ENCODE measurements at places on chromosomes 12 and 14.
A peak's percentile ranks its signal among the peaks of the same experiment; 100 is the strongest.

GRCh38 chr14:98237939-98238338 is 1034.1 kb downstream of the BCL11B start:
- no peak for DNase-seq

GRCh38 chr12:7601406-7601805 is 64.3 kb downstream of the APOBEC1 start:
- DNase-seq, result no peak

DNA sequence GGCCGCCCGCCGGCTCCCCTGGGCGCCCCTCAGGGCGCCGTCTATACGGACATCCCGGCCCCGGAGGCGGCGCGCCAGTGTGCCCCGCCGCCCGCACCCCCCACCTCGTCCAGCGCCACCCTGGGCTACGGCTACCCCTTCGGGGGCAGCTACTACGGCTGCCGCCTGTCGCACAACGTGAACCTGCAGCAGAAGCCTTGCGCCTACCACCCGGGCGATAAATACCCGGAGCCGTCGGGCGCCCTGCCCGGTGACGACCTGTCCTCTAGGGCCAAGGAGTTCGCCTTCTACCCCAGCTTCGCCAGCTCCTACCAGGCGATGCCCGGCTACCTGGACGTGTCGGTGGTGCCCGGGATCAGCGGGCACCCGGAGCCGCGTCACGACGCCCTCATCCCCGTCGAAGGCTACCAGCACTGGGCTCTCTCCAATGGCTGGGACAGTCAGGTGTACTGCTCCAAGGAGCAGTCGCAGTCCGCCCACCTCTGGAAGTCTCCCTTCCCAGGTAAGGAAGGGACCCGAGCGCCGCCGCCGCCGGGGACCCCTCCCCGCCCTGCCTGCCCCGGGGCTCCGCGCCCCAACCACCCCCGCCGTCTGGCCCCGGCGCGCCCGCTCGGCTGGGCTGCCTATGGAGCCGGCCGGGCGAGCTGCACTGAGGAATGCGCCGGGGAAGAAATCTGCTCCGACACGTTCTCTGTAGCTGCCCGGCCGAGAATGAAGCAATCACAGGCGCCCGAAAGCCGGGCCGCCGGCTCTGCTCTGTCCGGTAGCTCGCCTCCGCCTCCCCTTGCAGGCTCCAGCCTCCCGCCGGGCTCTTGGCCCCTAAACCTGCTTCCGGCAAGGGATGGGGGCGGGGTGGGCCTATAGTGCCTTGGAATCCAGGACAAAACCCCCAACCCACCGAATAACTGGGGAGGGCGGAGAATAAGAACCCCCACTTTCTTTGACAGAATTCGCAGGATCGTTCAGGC is 794 bp downstream of the HOXC13 start:
- no peak for DNase-seq

GRCh38 chr14:73125169-73125588 is 11.1 kb upstream of the PSEN1 start:
- DNase-seq, result no peak

DNA sequence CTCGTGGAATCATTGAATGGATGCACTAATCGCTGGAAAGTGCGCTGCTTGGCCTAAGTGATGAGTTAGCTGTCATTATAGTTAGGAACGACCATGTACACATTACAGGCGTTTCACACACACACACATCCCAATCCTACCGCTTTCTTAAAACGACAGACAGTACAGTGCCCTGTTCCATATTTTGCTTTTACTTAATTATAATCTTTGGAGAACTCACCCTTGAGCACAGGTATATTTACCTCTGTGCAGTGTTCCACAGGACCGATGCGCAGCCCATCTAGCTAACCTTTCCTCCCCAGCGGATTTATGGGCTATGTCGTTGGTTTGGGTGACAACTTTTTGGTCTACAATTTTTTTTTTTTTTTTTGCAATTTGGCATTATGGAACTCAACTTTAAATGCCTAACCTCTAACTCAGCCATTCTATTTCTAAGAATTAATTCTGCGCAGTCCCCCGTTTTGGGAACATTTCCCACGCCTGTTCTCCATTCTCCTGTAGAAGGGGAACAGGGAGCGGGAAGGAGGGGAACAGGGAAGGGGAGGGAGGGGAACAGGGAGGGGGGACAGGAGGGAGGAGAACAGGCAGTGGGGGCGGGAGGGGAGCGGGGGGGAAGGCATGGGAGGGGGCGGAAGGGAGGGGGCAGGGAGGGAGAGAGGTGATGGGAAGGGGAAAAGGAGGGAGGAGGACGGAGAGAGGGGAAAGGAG is 663 bp upstream of the ULK1 start:
- DNase-seq, result no peak

DNA sequence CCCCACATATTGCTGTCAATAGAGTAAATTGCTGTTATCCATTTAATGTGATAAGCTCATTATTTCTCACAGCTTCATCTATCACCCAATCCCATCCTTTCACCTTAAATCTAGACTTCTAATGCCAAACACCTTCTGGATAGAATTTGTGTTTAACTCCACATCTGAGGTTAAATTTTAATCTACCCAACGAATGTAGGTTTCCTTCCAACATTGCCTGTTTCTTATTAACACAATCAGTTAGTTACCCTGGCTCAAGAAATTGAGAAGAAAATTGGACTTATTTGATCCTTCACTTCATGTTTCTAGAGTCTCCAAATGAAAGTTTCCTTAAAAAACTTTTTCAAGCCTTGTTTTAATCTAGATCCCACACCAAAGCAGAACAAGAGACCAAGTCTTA is 67.3 kb downstream of the PTPRO start:
- DNase-seq, result no peak

DNA sequence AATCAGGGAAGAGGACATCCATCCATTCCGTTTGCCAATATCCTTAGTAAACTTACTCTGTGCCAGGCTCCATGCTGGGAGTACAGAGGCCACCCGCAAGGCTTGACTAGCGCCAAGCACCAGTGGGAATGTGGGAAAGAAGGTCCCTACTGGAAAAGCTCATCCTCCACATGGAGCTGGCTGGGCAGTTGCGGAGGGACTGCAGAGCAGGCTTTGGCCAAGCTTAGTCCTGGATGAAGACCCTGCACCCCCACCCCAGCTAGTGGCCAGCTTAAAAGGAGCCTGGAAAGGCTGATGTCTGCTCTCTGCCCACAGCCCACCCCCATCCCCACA is 22.4 kb upstream of the EIF2B2 start:
- DNase-seq, result no peak

- no peak for DNase-seq
Observed at GRCh38 chr12:78101946-78102635, 271.4 kb downstream of the NAV3 start.

GRCh38 chr14:40414386-40414785 is 982.2 kb upstream of the FBXO33 start:
- DNase-seq, result no peak

DNA sequence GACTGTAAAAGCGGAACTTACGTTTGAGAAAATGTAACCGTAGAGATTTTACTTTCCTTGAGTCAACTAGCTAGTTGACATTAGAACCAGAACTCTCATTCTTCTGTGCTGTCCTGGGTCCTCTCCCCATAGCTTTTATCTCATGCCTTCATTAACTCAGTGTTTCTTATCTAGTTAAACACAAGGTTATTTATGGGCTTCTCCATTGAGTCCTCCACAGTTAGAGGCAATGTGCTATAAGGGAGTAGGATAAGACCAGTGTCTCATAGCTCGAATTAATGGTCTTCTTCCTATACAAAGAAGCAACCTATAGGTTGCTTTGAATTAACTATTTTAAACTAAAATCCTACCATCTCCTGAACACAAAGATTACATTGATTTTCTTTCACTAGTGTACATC is 129.8 kb downstream of the ACSS3 start:
- no peak for DNase-seq

- DNase-seq, result no peak
Observed at GRCh38 chr12:69392179-69392928, 32.8 kb downstream of the YEATS4 start.

- no peak for DNase-seq
Observed at GRCh38 chr14:60183138-60183537, 17.9 kb upstream of the DHRS7 start.

DNA sequence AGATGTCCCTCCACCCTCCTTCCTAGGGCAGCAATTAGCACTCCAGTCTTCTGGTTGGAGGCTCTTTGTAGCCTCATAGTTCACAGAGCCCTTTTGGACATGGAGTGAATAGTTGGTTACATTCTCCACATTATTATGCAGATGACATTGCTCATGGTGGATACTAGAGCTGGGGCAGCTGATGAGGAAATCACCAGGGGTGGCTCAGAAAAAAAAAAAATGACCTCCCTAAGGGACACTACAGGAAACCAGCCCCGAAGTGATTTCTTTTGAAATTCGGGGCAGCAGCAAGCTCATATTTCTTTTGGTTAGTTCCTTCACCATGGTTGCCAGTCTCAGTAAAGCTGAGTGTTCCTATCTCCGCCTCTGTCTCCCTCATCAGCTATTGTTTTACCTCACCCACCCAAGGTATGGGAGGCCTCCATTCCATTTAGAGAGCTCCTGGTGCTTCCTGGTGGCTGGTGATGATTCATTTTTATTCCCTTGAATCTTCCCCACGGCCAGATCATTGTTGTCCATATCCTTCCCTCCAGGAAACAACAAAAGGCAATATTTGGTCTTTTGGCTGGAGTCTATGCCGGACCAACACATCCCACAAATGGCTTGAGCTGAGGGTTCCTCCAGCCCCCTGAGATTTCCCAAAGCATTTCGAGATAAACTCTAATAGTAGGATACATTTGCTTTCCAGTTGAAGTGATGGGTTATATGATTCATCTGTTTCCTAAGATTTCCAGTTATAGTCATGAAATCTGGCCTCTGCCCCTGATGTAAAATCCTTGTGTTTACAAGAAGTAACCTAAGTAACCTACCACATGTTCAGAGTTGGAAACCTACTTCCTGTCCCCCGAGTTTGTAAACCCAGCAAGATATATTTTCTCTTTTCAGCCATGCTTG is 56.2 kb upstream of the NID2 start:
- DNase-seq, result no peak

DNA sequence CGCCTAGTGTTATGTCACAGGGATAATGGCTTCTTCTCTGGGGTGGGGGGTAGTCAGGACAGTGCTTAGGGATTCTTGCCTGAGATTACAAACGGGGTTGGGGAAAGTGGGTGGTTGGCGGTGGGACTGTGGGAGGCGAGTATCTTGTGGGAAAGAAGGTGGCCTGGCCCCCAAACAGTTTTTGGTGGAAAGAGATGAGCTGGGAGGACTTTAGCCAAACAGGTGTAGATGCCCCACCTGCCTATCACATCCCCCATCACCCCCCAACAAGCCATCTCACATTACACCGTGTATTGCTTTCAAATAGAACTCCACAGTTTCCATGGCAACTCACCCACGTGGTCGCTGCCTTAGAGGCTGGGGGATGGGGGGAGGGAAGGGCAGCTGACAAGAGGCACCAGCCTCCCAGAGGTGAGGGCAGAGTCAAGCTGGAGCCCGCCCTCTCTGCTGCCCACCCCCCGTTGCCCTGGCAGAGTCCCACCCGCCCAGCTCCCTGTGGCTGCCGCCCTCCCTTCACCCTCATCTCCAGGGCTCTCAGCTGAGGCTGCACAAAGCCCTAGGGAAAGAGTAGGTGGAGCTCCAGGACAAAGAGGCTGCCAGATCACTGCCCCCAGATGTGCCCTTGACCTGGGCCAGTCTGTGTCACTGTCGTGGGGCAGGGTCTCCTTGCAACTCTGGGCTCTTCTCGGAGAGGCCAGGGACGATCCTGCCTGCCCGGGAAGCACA is 98.3 kb downstream of the LRRC74A start:
- peak; percentile 64 for DNase-seq

DNA sequence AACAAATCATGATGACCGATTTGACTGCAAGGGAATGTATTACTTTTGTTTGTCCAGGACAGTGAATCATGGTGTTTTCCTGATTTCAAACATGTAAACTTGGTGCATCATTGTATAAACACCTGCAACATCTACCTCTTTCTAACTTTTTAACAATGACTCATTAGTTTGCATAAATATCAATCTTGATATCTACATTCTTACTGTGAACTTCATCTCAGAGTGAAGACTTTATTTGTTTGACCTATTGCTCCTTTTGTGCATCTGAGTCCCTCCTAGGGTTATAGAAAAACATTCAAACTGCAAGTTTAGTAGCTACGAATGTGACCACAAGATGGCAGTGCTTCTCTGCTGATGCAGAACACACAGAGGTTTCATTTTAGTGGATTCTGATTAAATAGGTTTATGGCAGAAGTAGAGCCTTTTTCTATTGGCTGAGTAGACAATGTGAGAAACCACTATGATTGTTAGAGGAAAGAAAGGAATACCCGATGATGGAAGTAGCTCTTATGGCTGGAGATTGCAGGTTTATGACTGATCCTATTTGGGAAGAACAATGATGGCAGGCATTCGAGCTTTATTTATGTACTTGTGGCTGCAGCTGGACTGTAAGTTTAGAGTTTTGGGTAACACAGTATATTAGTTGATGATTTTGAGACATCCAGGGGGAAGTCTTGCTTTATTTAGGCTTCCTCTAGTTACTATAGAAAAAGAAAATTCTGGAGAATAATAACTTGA is 244.2 kb upstream of the OR4E1 start:
- DNase-seq, result peak; percentile 28

DNA sequence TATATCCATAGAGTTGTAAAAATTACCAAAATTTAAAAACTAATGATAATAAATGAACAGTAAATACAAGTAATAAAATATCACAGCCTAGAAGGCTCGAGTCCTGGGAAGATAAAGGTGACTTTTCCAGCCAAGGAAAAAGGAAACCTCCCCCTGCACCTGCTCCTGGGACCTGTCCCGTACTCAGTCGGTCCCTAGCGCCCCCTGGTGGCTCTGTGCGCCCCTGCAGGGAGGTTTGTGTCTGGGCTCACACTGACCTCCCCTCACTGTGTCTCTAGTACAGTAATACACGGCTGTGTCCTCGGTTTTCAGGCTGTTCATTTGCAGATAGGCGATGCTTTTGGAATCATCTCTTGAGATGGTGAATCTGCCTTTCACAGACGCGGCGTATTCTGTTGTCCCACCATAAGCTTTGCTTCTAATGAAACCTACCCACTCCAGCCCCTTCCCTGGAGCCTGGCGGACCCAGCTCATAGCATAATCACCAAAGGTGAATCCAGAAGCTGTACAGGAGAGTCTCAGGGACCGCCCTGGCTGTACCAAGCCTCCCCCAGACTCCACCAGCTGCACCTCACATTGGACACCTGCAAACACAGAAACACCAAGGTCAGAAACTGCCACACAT is 1030.4 kb downstream of the TMEM121 start:
- DNase-seq, result no peak

DNA sequence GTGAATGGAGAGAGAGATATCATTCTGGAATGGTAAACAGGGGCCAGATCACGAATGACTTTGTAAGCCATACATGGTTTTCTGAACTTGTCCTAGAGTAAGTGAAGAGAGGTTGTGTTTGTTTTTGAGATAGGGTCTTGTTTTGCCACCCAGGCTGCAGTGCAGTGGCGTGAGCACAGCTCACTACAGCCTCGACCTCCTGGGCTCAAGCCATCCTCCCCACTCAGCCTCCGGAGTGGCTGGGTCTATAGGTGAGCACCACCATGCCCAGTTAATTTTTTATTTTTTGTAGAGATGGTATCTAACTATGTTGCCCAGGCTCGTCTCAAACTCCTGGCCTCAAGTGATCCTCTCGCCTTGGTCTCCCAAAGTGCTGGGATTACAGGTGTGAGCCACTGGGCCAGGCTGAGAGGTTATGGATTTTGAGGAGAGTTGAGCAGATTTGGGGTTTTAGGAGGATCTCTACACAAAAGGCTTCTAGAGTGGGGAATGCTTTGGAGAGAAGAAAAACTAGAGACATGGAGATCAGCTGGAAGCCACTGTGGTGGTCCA is 19.7 kb upstream of the GPRC5A start:
- no peak for DNase-seq

All from femur (tissue), 1 donor.